CD4-positive, alpha-beta T cell treated with Interleukin-4 for 4 hours (primary cell): ENCODE measurements at places on chromosomes 1 and 21.

DNA sequence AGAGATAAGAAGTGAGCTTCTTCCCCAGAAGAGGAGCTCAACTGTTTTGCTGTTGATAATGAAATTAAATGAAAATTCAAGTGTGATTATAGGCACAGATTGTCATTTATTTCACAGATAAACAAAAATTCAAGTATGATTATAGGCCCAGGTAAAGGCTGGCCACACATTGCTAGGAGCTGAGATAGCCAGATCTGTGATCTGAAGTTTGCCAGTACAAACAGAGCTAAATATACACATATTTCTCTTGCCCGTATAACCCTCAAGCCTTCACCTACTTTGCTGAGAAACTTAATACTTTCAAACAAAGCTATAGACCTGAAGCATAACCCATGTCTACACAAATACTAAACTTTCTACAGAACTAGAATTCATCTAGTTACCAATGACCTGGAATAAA lies 31.3 kb upstream of the NRIP1 start:
- DNase-seq, result no peak

- no peak for DNase-seq
Measured at GRCh38 chr1:166017395-166017794, 149.4 kb downstream of the FAM78B start.

- no peak for DNase-seq
Measured at GRCh38 chr1:159307346-159308020, 5.3 kb downstream of the FCER1A start.

GRCh38 chr1:118397496-118397859 lies 212.4 kb upstream of the SPAG17 start:
- DNase-seq, result no peak

- no peak for DNase-seq
Measured at GRCh38 chr1:64472805-64473204, 2.9 kb downstream of the CACHD1 start.
